Placental pericyte (primary cell): ENCODE measurements at places on chromosomes 12 and 14. TPM values are rescaled to one million over a fixed set of nuclear protein-coding genes. Genes with fewer than 3 reads are reported as not detected.

Gene SGPP1
- 21.2 and 41.7 TPM in 2 replicates for total RNA-seq

Gene DPPA3
- not detected in 2 replicates for total RNA-seq

Gene SNRNP35
- 6.6 and 15.5 TPM in 2 replicates for total RNA-seq

Gene GARIN6
- total RNA-seq = not detected in 2 replicates

Gene BHLHE41
- 0.66 and 1.6 TPM in 2 replicates for total RNA-seq

Gene CNTN1
- total RNA-seq = 0.43 TPM in 1 of 2 replicates, not detected in the other

Gene COX8C
- total RNA-seq = not detected in 2 replicates

Gene STYK1
- total RNA-seq = 0.14 TPM in 1 of 2 replicates, not detected in the other

Gene SNRPF
- 4.6 and 7.4 TPM in 2 replicates for total RNA-seq

Gene SLC10A1
- not detected in 2 replicates for total RNA-seq

Gene VDR
- 23.9 and 57.3 TPM in 2 replicates for total RNA-seq
